ENCODE measurements at places on chromosomes 6 and 20.

DNA sequence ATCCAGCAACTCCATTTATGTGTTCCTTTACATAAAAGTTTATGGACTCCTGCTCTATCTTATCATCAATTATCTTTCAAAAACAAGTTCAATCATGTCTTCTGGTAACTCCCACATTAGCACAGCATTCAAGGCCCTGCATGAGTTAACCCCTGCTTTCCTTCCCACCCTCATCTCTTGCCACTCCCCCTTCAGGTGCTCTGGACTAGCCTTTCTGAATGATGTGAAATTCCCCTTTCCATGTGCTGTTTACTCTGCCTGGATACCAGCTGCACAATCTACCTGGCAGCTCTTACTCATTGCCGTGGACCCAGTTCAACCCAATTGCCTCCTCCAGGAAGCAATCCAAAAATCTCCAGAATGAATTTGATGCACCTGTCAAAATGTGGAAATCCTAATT, 11.9 kb downstream of the ADGRF4 start:
- no peak for DNase-seq

- no peak for DNase-seq
These were observed 157.7 kb upstream of the MMS22L start for GRCh38 chr6:97440590-97441176.

- peak; percentile 24 for DNase-seq
These were observed 390.1 kb upstream of the CITED2 start for GRCh38 chr6:139764498-139764986.

DNA sequence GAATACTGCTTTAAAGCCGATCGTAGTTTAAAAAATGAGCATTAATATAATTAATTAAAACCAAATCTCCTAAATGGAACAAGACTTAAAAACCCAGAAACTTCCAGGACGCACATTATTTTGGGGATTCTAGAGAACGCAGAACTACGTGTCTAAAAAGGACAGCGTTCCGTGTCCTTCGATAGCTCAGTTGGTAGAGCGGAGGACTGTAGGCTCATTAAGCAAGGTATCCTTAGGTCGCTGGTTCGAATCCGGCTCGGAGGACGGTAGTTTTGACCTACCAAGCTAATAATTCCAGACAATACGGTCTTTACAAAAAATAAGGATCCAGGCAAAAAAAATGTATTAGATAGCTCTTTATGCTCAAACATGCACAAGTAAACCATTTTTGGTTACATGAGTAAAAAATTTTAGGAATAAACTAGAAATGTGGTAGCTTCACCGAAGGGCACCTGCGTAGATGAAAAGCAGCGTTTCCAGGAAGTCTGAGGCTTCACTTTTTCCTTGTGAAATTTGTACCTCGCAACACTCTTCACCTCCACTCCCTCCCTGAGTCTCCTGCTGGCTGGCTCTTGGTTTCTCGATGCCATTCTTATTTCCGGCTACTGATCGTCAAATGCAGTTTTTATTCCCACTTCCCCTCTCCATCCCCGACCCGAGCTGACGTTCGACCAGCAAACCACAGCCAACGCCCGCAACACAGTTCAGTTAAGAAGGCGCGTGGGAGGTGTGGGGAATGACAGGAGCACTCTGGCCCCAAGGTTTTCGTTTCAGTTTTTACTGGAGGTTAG, 19.6 kb upstream of the ABT1 start:
- DNase-seq: peak; percentile 54

GRCh38 chr20:25494506-25495188, 87.2 kb downstream of the GINS1 start:
- no peak for DNase-seq

DNA sequence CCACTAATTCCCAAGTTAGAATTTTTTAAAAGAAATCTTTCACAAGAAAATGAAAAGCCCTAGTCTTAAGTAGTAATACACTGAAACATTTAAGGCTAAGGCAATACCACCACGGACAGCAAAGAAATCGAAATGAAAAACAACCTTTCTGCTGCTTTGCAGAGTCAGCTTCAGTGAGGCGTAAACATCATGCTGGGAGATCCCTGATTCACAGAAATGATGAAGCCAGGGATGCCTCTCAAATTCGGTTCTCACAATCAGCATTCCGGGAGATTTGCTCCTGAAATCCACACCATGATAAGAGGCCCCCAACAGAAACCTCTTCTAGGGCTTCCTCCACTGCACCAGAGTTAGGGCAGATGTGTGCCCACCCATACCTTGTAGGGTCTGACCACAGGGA, 18.6 kb downstream of the RRBP1 start:
- no peak for DNase-seq

Measured in hematopoietic multipotent progenitor cell treated with erythropoietin and hydrocortisone succinate and interleukin-3 and kit ligand, for 17 days (in vitro differentiated cells).